ENCODE measurements at places on chromosomes 2 and 18.

- no peak overlapping the region for H3K4me3 ChIP-seq
- no peaks in the 10 kb centered on the region for H3K27me3 ChIP-seq
- H3K4me1 ChIP-seq, result no peaks in the 10 kb centered on the region
- H3K27ac ChIP-seq, result no peak overlapping the region
These were observed 217.7 kb downstream of the HRH4 start for GRCh38 chr18:24678107-24678506.

DNA sequence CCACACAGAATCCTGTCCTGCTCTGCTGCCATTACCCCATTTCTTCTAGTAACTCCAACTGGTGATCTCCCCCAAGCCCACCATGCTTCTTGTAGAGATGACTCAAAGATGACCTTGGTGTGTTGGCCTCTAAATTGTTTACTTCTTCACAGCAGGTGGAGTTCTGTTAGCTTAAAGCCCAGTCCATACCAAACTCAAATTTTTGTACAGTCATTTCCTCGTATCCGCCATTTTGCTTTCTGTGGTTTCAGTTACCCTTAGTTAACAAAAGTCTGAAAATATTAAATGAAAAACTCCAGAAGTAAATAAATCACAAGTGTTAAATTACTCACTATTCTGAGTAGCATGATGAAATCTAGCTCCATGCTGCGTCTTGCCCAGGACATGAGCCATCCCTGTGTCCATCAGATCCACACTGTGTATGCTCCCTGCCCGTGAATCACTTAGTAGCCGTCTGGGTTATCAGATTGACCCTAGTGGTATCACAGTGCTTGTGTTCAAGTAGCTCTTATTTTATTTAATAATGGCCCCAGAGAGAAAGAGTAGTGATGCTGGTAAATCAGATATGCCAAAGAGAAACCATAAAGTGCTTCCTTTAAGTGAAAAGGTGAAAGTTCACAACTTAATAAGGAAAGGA, 133.3 kb upstream of the NOL4 start:
- no peaks in the 10 kb centered on the region for H3K4me1 ChIP-seq
- no peak for DNase-seq
- no peaks in the 10 kb centered on the region for H3K36me3 ChIP-seq
- no peak overlapping the region for H3K27ac ChIP-seq

- H3K27ac ChIP-seq, result no peak overlapping the region
- DNase-seq, result peak; percentile 18
- no peaks in the 10 kb centered on the region for H3K36me3 ChIP-seq
- no peaks in the 10 kb centered on the region for H3K27me3 ChIP-seq
These were observed 211.2 kb downstream of the SMAD2 start for GRCh38 chr18:47719096-47719780.

- H3K4me1 ChIP-seq, result no peaks in the 10 kb centered on the region
- H3K27me3 ChIP-seq, result no peaks in the 10 kb centered on the region
- H3K4me3 ChIP-seq, result no peak overlapping the region
- H3K27ac ChIP-seq, result no peak overlapping the region
- no peaks in the 10 kb centered on the region for H3K36me3 ChIP-seq
These were observed 209.6 kb upstream of the SLC39A10 start for GRCh38 chr2:195447323-195447975.

DNA sequence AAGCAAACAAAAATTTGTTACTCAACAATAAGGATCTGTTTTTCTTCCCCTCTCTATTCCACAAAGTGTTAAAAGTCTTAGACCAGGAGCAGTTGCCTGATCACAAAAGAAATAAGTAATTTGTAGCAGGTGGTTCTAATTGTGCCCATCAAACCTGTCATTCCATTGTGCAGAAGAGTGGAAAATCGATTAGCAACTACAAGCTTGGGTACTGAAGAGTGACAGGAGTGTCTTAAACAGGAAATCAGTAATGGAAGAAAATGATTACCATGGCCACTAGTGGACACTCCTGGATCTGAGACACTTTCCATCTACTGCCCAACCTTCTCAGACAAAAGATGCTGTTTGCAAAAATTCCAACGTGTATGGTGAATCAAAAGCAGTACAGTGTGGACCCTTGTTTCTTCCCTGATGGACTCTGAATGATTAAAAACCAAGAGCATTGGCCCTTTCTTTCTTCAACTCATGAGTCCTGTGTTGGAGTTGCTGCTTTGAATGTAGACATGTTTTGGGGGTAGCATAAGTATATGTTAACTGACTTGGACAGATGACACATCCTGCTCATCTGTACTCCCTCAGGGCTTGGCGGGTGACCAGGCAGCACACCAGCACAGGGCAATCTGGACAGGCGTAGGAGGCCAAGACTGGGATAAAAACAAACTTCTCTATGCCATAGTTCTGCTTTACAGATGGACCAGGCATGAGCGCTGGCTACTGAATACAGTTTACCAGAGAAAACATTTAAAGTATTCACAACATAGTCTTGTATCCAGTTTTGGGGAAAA, 51.9 kb downstream of the PLA2R1 start:
- no peaks in the 10 kb centered on the region for H3K36me3 ChIP-seq
- H3K4me1 ChIP-seq, result no peaks in the 10 kb centered on the region
- no peaks in the 10 kb centered on the region for H3K27me3 ChIP-seq
- DNase-seq, result no peak

- no peaks in the 10 kb centered on the region for H3K4me1 ChIP-seq
- H3K27ac ChIP-seq, result peak overlapping the region; percentile 49
- H3K4me3 ChIP-seq, result peak overlapping the region; percentile 46
- H3K27me3 ChIP-seq, result no peaks in the 10 kb centered on the region
- H3K36me3 ChIP-seq, result no peaks in the 10 kb centered on the region
- DNase-seq, result no peak
These were observed 782 bp downstream of the COL6A3 start for GRCh38 chr2:237412988-237413776.

- H3K36me3 ChIP-seq, result no peaks in the 10 kb centered on the region
- no peak for DNase-seq
- H3K27ac ChIP-seq, result no peak overlapping the region
- no peaks in the 10 kb centered on the region for H3K4me1 ChIP-seq
These were observed 40.6 kb upstream of the CAPN13 start for GRCh38 chr2:30847841-30848240.

DNA sequence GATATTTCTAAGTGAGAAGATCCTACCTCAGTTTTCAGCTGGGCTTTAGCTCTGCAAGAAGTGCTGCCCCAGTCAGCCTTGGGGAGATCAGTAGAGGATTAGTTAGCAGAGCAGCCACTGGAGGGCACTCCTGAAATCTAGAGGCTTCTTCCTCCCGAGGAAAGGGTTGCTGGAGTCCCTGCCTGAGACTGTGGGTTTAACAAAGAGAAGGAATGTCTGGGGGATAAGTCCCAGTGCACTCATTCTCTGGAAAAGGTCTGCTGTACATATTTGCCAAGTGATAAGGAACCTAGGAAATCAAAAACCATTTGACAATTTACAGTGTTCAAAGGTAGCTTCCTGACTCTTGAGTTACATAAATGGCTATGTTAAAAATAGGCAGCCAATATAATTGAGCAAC, 207.2 kb downstream of the SLC8A1 start:
- H3K4me3 ChIP-seq, result no peak overlapping the region
- peak; percentile 49 for DNase-seq
- H3K4me1 ChIP-seq, result peaks cover 5% of the 10 kb centered on the region
- no peaks in the 10 kb centered on the region for H3K36me3 ChIP-seq
- H3K27me3 ChIP-seq, result no peaks in the 10 kb centered on the region

DNA sequence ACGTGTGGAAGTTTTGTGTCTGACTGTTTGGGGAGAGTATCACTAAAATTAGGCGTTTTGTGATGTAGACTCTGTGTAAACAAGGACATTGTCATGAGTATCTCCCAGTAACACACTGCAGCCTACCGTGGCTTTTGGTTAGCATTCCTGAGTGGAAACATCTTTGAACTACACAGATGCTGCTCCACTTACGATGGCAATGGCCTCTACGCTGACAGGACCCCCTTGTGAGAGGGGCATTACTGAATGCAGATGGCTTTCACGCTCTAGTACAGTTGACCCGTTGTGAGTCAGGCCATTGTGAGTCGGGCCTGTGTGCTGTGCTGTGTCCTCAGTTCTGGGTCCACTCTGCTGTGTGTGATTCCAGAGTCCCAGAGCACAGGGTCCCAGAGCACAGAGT, 34.4 kb upstream of the ADNP2 start:
- H3K4me1 ChIP-seq, result no peaks in the 10 kb centered on the region
- H3K27me3 ChIP-seq, result no peaks in the 10 kb centered on the region
- no peak overlapping the region for H3K27ac ChIP-seq
- H3K4me3 ChIP-seq, result no peak overlapping the region
- H3K36me3 ChIP-seq, result no peaks in the 10 kb centered on the region

DNA sequence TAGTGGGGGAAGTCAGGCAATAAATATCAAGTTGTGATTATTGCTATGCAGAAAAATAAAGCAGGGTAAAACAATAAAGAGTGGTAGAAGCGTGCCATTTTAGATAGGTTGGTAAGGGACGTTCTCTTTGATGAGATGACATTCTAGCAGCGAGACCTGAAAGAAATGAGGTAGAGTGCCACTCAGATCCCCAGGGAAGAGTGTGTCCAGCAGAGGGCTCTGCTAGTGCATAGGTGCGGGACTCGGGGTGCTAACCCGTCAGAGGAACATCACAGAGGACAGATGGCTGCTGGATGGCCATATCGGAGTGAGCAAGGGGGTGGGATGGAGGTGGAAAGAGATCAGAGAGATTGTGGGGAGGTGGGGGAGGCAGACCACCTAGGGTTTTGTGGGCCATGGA, 16.3 kb upstream of the GTF2A1L start:
- H3K27me3 ChIP-seq, result no peaks in the 10 kb centered on the region
- H3K36me3 ChIP-seq, result peaks cover 3% of the 10 kb centered on the region

DNA sequence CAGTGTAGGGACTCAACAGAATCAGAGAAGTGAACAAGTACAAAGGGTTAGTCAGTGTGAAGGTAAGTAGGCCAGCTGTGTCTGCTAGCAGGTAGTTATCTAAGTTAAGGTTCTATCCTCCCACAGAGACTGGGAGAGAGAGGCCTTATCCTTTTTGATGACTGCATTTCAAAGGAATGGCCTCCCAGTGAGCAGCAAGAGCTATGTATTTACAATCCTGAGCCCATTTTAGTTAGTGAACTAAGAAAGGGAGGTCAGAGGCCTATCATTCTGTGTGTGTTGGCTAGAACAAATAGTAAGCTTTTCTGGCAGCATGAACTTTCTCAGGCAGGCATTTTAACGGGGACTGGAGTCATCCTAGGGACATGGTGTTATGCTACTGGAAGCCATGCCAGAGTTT, 182.9 kb downstream of the VWC2L start:
- DNase-seq, result no peak
- H3K4me1 ChIP-seq, result no peaks in the 10 kb centered on the region
- H3K27ac ChIP-seq, result no peak overlapping the region
- H3K36me3 ChIP-seq, result no peaks in the 10 kb centered on the region
- H3K27me3 ChIP-seq, result no peaks in the 10 kb centered on the region

Measured in upper lobe of left lung (tissue), 6 donors.